Activated T-cell treated with anti-CD3 and anti-CD28 coated beads, Interleukin-2, amount 50 U/mL, for 1 hour (primary cell): ENCODE measurements at places on chromosomes 11 and 22.

- no peak for DNase-seq
Observed at GRCh38 chr22:27101288-27101687, 443.9 kb downstream of the MIAT start.

- DNase-seq = no peak
Observed at GRCh38 chr11:124716591-124716990, 23.2 kb upstream of the NRGN start.

DNA sequence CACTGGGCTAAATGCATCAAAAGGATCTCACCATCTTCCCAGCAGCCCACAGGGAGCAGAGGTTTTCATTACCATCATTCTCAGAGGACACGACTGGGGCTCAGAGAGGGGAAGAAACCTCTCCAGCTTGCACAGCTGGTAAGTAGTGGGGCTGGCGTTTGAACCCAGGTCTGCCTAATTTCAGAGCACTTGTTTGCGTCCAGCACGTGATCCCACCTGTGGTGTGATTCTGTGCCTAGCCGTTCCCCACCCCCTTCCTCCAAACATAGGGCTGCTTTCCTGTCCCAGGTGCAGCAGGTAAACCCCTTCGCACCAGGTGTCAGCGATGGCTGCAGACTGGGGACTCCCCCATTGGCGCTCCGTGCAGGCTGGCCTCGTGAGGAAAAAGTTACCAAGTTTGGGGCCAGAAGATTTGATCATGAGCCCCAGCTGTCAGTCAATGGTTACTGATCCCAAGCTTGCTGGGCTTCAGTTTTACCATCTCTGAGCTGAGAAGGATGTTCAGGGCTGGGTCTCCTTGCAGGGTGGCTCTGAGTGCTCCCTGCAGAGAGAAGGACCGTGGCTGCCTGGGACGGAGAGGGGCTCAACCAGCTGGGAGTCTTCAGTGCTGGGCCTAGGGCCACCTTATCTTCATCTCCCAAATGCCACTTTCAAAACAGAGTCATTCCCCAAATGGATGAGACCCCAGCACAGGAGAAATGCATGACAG, 445.6 kb downstream of the TBC1D22A start:
- DNase-seq = no peak

- no peak for DNase-seq
Observed at GRCh38 chr11:2482745-2483144, 37.9 kb downstream of the KCNQ1 start.

DNA sequence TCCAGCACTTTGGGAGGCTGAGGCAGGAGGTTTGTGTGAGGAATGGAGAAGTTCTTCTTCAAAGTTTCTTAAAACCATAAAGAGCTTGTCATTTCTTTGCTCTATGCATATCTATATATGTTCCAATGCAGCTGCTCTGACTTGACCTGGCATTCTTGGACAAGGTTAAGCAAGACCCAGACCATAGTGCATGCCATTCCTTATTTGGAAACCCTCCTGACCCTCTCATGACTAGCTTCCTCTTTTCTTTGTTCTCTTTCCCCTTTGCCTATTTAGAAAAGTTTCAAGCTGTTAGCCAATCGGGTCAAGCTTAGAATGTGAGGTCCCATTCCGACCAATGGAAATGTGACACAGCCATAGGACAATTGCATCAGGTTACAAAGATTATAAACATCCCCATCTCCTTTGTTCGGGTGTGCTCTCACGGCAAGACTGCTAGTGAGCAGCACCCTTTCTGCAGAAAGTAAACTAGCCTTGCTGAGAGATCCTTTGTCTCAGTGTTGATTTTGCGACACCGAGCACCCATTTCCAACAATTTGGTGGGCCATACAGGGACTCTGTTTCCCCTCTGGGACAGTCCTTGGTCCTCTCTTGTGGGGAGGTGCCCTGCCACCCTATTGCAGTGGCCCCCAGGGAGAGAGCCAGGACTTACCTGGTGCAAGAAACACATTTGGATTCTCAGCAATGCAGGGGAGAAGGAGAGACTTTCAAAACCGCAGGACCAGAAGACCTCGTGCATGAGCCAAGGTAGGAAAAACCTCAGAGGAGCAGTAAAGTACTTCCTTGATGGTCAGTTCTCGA, 39.9 kb upstream of the ANO1 start:
- no peak for DNase-seq

GRCh38 chr11:11988099-11988651, 20.3 kb downstream of the DKK3 start:
- no peak for DNase-seq

DNA sequence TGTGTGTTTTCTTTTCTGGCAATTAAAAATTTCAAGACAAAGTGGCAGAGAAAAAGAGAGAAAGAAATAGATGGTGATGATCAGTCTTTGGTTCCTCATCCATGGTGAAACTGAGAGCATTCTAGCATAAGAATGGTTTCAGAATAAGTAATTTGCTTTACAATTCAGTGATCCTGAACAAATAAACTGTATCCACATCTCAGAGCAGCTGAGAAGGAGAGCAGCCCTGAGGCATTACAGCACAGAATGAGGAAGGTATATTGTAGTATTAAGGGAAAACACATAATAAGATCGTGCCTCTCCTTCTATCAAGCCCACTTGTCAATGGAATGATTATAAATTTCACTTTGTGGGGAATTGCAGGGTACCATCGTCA, 17.4 kb downstream of the LUZP2 start:
- no peak for DNase-seq

DNA sequence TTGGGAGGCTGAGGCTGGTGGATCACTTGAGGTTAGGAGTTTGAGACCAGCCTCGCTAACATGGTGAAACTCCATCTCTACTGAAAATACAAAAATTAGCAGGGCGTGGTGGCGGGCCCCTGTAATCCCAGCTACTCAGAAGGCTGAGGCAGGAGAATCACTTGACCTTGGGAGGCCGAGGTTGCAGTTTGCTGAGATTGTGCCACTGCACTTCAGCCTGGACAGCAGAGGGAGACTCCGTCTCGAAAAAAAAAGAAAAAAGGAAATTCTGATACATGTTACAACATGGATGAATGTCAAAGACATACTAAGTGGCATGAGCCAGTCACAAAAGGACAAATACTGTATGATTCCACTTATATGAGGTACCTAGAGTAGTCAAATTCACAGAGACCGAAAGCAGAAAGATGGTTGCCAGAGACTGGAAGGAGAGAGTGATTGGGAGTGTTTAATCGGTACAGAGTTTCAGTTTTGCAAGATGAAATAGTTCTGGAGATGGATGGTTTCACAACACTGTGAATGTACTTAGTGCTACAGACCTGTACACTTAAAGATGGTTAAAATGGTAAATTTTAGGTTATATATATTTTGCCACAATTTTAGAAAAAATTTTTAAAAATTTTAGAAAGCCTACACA, 92.3 kb downstream of the BLID start:
- no peak for DNase-seq

- DNase-seq = no peak
Observed at GRCh38 chr22:24588757-24589481, 4.0 kb downstream of the LRRC75B start.

DNA sequence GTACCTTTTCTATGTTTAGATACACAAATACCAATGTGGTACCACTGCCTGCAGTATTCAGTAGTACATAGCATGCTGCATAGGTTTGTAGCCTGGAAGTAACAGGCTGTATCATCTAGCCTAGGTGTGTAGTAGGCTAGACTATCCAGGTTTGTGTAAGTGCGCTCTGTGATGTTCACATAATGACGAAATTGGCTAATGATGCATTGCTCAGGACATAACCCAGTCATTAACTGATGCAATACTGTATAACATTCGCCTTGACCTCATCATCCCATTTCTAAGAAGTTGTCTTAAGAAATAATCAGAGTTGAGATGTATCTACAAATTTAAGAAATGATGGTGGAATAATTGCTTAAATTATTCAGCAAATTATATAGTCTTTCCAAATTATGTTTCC, 116.0 kb upstream of the TIMP3 start:
- no peak for DNase-seq

- DNase-seq = peak; percentile 12
Observed at GRCh38 chr22:46030231-46030880, 53.4 kb upstream of the WNT7B start.
